ENCODE measurements at places on chromosomes 12 and 14. TPM values are rescaled to one million over a fixed set of nuclear protein-coding genes. Genes with fewer than 3 reads are reported as not detected.

The IL31 gene
- not detected for total RNA-seq

GRCh38 chr12:70448371-70448770 lies 82.3 kb downstream of the KCNMB4 start:
- no peak for DNase-seq

The FOXG1 gene
- not detected for total RNA-seq

- no peak for DNase-seq
Observed at GRCh38 chr12:120998435-120998834, 17.9 kb downstream of the C12orf43 start.

The KLRF1 gene
- 34.8 TPM for total RNA-seq

The VDR gene
- total RNA-seq, result 2.9 TPM

The RNF10 gene
- total RNA-seq, result 361 TPM

The KRT71 gene
- not detected for total RNA-seq

The ARF3 gene
- 83.1 TPM for total RNA-seq

The C14orf180 gene
- not detected for total RNA-seq

DNA sequence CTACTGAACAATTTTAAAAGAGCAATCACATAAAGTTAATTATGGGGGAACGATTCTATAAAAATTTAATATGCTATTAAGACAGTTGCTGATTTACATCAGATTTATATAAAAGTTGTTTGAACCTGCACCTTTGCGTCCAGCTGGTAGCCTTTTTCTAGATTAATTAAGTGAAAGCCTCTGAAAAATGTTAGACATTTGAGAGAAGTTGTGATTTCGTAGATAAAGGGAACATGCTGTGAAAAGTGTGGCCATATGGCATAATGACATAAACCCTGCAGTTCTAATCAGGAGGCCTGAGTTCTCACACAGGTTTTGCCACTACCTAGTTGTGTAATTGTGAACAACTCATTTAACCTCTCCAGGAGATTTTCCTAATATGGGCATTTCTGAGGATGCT lies 187.2 kb downstream of the TMTC2 start:
- no peak for DNase-seq

GRCh38 chr14:34051966-34052657 lies 101.2 kb upstream of the EGLN3 start:
- DNase-seq, result no peak

- DNase-seq, result no peak
Observed at GRCh38 chr12:462936-463705, 3.4 kb downstream of the B4GALNT3 start.

DNA sequence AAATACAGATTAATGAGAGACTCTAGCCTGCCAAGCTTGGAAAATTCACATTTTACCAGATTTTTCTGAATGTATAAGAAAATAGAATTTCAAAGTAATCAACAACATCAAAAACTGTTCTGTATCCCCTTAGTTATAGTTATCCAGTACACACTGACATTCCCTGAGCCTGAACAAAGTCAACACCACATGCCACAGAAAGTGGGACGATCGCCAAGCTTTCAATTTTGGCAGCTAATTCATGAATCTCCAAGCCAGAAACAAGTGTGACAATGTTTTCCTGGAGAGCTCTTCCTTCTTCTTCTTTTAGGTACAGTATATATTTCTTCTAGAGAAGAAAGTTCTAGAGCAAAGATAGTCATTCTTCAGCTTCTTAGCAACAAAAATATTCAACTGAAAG lies 290.2 kb downstream of the PRKD1 start:
- no peak for DNase-seq

The SIX4 gene
- not detected for total RNA-seq

GRCh38 chr12:120590741-120591407 lies 9.7 kb upstream of the POP5 start:
- DNase-seq, result no peak

DNA sequence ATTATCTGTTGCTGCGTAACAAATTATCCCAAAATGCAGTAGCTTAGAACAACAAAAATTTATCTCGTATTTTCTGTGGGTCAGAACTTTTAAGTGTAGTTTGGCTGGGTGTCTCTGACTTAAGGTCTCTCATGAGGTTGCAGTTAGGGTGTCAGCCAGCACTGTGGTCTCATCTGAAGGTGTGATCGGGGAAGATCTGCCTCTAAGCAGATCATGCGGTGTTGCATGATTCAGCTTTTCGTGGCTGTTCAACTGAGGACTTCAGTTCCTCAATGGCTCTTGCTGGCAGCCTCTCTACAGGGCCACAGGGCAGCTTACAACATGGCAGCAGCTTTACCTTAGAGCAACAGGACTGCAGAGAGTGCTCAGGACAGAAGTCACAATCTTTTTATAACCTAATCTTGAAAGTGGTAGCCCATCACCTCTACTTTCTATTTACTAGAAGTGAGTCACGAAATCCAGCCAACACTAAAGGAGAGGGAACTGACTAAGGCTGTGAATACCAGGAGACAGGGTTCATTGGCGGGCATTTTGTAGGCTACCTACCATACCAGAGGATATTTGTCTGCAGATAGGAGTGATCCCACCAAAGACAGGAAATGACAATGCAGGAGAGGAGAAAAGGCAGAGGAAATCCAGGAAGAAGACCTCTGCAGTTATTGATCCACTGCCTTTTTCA lies 1.8 kb upstream of the TMPRSS12 start:
- DNase-seq, result no peak
